ENCODE measurements at places on chromosomes 11 and 22. TPM values are rescaled to one million over a fixed set of nuclear protein-coding genes. Genes with fewer than 3 reads are reported as not detected.

DNA sequence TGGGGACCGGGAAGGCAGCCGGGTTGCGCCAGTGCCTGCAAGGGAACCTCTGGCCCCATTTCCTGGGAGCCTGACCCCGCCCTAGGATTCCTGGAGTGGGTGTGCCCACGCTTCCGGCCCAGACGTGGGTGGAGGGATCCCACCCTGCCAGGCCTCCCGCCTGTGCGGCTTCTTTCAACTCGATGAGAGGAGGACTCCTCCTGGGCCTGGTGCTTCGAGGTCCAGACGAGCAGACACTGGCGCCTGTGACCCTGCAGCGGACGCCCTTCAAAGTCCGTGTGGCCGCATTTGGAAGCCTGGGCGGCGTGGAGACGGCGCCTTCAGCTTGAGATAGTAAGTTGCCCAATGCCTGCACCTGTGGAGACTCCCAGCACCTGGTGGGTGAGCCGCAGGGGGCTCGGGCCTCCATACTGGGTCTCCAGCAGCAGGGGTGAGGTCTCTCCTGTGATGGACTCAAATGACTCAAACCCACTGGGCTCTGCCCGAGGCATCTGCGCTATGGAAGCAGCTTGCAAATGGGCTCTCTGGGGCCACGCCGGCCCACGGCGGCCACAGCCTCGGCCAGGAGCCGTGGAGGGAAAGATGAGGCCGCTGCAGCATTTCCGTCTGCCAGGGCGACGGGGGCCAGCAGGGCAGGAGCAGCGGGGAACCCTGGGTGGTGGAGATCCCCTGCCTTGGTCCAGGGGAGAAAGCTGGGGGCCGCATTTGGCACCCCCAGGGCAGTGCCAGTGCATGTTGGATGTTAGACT, 64.3 kb upstream of the PPARA start:
- DNase-seq, result no peak

GRCh38 chr11:123588864-123589262, 65.6 kb downstream of the SCN3B start:
- no peak for DNase-seq

- no peak for DNase-seq
These were observed 168.2 kb upstream of the PDGFD start for GRCh38 chr11:104332110-104332509.

SLC39A13 gene
- 42.7 TPM for polyA plus RNA-seq
